ENCODE measurements at places on chromosomes 3 and 15. TPM values are rescaled to one million over a fixed set of nuclear protein-coding genes. Genes with fewer than 3 reads are reported as not detected.

HCLS1 gene
- 16.4 TPM for polyA plus RNA-seq

TEX55 gene
- polyA plus RNA-seq: not detected

SHQ1 gene
- polyA plus RNA-seq: 15.4 TPM

PLA1A gene
- polyA plus RNA-seq: 9.3 TPM

AHSG gene
- polyA plus RNA-seq: 1.8 TPM

LYZL4 gene
- polyA plus RNA-seq: not detected

MED12L gene
- 5.4 TPM for polyA plus RNA-seq

HOMER2 gene
- 7.1 TPM for polyA plus RNA-seq

TOP2B gene
- polyA plus RNA-seq: 120 TPM

CEP152 gene
- polyA plus RNA-seq: 6.4 TPM

GRK7 gene
- polyA plus RNA-seq: not detected

CELSR3 gene
- 3.9 TPM for polyA plus RNA-seq

MUC20 gene
- polyA plus RNA-seq: 34.5 TPM

PLAAT1 gene
- 0.24 TPM for polyA plus RNA-seq

CHL1 gene
- 14.9 TPM for polyA plus RNA-seq

DET1 gene
- polyA plus RNA-seq: 12.1 TPM

NKTR gene
- 138 TPM for polyA plus RNA-seq

CHCHD4 gene
- polyA plus RNA-seq: 17.7 TPM

GOLGA8Q gene
- 1.4 TPM for polyA plus RNA-seq

NOX5 gene
- polyA plus RNA-seq: 0.16 TPM

MYRIP gene
- polyA plus RNA-seq: 3.1 TPM

SERPINI2 gene
- 0.09 TPM for polyA plus RNA-seq

PLSCR2 gene
- 0.79 TPM for polyA plus RNA-seq

C15orf61 gene
- polyA plus RNA-seq: 4.9 TPM

GOLGA8G gene
- polyA plus RNA-seq: not detected

IL17RB gene
- 13.3 TPM for polyA plus RNA-seq

STAB1 gene
- polyA plus RNA-seq: 43.5 TPM

ALS2CL gene
- polyA plus RNA-seq: 30.8 TPM

SAMD7 gene
- polyA plus RNA-seq: not detected

All from large intestine (tissue), 12 donors.